ENCODE measurements at places on chromosomes 2 and 18.

DNA sequence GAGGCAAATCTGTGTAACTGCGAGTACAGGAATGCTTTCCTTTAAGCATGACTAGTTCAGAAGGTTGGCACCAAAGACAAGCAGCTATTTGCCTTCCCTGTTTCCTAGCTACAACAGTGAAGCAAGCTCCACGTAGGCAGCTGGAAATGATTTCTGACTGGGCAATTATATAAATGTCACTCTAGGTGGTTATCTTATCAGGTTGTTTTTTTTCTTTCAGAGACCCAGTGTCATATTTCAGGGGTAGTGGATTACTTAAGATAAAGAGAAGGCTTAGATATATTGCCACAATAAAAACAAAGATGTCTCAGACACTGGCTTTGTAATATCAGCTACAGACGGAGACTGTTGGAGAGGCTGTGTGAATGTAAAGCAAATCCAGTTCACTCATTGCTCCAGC lies 748.9 kb upstream of the NXPH2 start:
- DNase-seq = no peak

GRCh38 chr2:211900000-211900399 lies 638.6 kb downstream of the ERBB4 start:
- no peak for DNase-seq

- DNase-seq = no peak
Observed at GRCh38 chr2:206457188-206457634, 13.9 kb downstream of the ADAM23 start.

DNA sequence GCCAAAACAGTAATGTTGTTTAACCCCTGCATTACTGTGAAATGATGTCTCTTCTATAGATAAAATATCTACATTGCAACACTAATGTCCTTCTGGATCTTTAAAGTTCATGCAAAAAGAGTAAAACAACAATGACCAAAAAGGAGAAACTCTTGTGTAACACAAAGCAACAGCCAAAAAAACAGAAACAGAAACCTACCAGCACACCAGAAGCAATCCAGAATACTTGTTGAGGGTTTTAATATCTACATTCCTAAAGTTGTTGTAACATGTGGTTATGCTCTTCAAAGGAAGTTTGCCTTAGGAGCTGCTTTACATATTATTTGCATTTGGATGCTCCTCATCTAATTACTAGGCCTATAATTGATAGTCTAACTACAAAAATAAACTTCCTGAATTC lies 157.2 kb downstream of the BABAM2 start:
- no peak for DNase-seq

- DNase-seq = no peak
Observed at GRCh38 chr2:138959031-138959430, 178.8 kb upstream of the NXPH2 start.

DNA sequence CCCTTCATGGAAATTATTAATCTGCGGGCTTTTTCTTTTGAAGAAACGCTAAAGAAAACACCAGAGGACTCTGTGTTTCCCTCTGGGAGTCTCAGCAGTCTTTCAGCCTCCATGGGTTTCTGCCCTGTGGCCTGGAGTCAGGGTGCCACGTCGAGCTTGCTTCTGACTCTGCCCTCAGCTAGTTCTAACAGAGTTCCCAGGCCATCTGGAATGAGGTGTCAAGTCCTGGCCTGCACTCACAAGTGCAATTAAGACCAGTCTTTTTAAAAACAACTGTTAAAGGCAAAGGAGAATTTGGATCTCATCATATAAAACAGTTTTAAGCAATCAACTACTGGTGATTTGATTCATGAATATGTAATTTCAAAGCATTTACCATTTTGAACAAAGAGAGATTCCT lies 157.3 kb downstream of the RHBDD1 start:
- no peak for DNase-seq

- DNase-seq = peak; percentile 34
Observed at GRCh38 chr2:20422402-20423271, 24.2 kb upstream of the RHOB start.

DNA sequence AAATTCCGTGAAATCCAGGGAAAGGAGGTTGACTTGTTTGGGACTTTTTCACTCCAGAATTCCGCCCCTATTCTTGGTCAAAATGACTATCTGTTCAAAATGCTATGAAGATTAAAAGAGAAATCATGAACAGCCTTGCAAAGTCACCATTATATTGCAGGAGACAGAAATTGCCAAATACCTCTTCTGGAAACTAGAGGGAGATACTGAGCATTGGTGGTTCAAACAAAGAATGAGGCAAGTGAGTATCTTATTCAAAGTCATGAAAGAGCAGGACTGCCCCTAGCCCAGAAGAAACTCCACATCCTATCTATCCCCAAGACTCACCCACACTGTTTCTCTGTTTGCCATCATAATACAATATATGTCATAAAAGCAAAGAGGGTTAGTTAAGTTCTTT lies 862.3 kb upstream of the POU3F3 start:
- DNase-seq = no peak

- no peak for DNase-seq
Observed at GRCh38 chr2:73821227-73821626, 7.5 kb upstream of the STAMBP start.

DNA sequence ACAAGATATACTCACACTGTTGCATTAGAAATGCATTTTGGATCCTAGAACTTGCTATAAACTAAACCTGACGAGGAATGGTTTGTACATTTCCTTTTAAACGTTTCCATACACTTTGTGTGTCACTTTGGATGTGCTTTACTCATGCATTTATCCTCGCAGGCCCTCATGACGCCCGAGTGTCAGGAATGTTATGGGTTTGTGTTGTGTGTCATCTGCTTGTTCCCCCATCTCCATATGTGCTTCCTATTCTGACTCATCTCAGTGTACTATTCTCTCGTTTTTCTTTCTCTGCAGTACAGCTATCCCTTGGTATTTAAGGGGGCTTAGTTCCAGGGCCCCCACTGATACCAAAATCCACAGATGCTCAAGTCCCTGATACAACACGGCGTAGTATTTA lies 121.5 kb upstream of the RASGRP3 start:
- no peak for DNase-seq

GRCh38 chr2:79832511-79833234 lies 319.8 kb downstream of the CTNNA2 start:
- no peak for DNase-seq

DNA sequence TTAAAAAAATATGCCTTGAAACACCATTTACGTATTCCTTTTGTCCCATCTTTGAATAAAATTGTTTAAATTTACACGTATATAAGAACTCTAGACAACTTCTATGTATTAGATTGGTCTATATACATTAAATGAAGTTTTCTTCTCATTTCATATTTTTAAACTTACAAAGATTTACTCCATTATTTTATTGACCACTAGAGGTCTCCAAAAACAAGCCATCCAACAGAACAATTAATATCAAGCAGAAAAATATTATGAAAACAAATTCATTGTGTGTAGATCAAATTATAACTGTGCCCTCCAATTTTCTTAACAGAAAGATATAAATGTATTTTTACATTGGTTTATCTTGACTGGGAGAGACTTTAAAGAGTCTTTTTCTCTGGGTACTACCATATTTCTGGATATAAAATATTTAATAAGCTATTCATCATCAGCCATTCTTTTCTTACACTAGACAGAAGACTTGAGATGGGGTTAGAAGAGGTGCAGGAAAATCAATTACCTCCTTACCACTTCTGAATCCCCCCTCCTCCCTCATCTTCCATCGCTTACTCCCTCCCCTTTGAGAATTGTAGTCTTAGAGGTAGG lies 66.5 kb downstream of the DPP4 start:
- DNase-seq = no peak

DNA sequence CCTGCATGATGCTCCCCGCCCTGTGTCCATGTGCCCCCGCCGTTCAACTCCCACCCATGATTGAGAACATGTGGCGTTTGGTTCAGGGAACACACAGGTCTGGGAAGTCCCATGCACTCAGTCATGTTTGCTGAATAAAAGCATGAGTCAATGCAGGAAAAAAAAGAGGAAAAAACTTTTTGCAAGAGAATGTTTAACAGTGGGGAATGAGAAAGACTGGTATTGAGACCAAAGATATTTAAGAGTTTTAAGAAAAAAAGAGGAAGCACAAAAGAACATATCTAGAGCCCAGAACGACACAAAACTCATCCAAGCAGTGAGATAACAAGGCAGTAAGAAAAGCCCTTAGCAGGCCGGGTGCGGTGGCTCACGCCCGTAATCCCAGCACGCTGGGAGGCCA lies 279.2 kb upstream of the THSD7B start:
- no peak for DNase-seq

DNA sequence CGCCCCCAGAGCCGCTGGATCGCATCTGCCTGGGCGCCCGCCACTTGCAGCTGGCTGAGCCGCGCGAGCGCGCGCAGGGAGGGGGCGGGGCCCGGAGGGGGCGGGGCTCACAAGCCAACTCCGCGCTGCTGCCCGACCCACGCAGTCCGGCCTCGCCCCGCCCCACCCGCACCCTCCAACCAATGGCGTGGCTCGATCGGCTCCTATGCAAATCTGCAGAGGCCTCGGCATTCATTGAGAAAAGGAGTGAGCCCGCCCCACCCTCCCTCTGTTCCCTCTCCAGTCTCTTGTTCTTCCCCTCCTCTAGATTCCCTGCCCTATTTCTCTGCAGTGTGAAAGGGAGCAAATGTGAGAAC lies at the start of gene ALK:
Gene ALK, minus strand, starts transcription at position 27 of the 356 bp plus-strand sequence. CDS start 927 bp downstream, outside the sequence.
- peak; percentile 95 for DNase-seq

GRCh38 chr2:72669121-72669520 lies 156.7 kb downstream of the EXOC6B start:
- no peak for DNase-seq

GRCh38 chr18:78528411-78529258 lies 451.0 kb upstream of the SALL3 start:
- DNase-seq = no peak

DNA sequence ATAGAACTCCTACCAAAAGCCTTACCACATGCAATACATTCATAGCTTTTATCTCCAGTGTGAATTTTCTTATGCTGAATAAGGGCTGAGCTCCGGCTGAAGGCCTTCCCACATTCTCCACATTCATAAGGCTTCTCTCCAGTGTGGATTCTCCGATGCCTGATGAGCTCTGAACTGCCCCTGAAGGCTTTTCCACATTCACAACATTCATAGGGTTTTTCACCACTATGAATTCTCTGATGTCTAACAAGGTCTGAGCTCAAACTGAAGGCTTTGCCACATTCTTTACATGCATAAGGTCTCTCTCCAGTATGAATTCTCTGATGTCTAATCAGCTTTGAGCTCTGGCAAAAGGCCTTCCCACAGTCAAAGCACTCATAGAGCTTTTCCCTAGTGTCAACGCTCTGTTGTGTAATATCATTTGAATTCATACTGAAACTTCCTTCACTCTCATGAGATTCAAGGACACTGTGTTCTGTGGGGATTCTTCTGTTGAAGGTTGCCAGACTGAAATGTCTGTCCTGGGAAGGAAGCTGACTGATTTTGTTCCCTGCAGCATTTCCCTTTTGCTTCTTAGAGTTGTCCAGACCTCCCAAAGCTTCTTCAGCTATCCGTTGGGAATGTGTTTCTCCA lies 12.9 kb downstream of the ZNF397 start:
- DNase-seq = no peak

GRCh38 chr2:195657634-195658540 lies 861 bp downstream of the SLC39A10 start:
- DNase-seq = peak; percentile 90

Data from testis (tissue), 5 donors.